ENCODE measurements at places on chromosomes 2 and 18.

- no peak for DNase-seq
These were observed 1.9 kb upstream of the SOX11 start for GRCh38 chr2:5690286-5690685.

DNA sequence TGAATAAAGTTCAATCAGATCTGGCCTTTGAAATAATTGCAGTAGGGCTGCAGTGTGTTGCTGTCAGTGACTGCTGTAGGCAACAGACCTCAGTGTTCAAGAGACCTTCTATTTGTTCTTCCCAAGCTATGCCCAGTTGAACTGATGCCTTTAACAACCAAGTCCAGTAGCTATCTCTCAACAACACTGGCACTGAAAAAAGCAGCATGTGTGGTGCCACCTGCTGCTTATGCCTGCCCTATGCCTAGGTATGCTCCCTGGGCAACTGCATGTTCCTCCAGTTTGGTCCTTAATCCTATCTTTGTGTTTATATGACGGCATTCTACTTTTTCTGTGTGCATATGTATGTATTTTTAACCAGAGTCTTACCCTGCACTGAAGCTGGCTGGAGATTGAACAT is 523.9 kb upstream of the MEX3C start:
- no peak for DNase-seq

- DNase-seq = no peak
These were observed 102.3 kb downstream of the TTN start for GRCh38 chr2:178704876-178705275.

GRCh38 chr2:147398996-147399395 is 445.8 kb upstream of the ACVR2A start:
- no peak for DNase-seq

Measured in NCI-H2107 (cell line).